ENCODE measurements at places on chromosomes 12 and 14.
A peak's percentile ranks its signal among the peaks of the same experiment; 100 is the strongest.

DNA sequence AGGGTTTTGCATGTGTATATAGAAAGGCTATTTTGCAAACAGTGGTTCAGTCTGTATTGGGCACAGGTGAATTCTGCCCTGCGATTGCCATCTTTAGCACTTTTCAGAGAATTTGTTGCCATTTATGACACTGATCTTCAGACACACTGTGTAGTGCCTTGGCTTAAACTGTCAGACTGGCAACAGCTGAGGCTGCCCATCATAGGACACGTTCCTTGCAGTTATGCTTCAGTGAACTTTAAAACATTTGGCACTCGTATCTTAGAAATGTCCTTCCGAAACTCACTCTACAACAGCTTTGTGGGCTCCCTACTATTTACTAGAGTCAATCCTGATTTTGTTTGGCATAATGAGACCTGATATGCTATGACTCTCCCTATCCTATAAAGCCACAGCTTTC lies 29.1 kb downstream of the AP5M1 start:
- DNase-seq: no peak

DNA sequence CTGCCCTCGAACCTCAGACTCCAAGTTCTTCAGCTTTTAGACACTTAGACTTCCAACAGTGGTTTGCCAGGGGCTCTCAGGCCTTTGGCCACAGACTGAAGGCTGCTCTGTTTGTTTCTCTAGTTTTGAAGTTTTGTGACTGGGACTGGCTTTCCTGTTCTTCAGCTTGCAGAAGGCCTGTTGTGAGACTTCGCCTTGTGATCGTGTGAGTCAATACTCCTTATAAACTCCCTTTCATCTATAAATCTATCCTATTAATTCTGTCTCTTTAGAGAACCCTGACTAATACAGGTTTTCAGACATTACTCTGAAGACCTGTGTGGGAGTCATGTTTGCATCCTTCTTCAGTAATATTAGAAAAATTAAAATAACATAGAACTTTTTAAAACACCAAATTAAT lies 289.1 kb downstream of the RMST start:
- DNase-seq: no peak

GRCh38 chr12:111367661-111368221 lies 1.2 kb downstream of the PHETA1 start:
- DNase-seq: no peak

DNA sequence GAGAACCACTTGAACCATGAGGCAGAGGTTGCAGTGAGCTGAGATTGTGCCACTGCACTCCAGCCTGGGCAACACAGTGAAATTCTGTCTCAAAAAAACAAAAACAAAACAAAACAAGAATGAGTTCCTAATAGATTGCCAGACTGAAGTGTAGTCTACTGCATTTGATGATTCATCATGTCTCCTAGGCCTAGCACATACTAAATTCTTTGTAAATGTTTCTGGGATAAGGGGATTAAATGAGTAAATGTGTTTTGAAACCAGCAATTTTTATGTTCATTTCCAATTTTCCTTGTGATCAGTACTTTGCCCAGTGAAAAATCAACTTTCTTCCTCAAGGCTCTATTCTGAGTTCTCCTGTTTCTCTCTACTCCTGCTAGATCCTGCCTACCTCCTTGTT lies 2.9 kb upstream of the DYRK2 start:
- DNase-seq: no peak

- no peak for DNase-seq
These were observed 42.3 kb downstream of the SENP1 start for GRCh38 chr12:48063530-48063929.

GRCh38 chr12:132151145-132151765 lies 7.0 kb downstream of the NOC4L start:
- DNase-seq: no peak

DNA sequence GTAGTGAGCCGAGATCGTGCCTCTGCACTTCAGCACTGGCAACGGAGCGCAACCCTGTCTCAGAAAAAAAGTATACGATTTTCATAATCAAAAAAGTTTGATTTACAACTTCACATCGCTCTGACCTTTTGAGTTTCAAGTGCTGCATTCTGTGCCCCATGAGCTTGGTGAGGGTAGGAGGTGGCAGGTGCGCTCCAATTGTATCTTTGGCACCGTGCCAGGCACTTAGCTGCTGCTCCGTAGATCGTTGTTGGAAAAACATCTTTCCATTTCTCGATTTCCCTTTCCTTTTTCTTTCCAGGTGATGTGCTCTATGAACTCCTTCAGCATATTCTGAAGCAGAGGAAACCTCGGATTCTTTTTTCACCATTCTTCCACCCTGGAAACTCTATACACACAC lies 203.7 kb downstream of the ETV6 start:
- no peak for DNase-seq

GRCh38 chr14:106586098-106586704 lies 1059.8 kb downstream of the TMEM121 start:
- peak; percentile 30 for DNase-seq

- no peak for DNase-seq
These were observed 19.5 kb downstream of the KCNA5 start for GRCh38 chr12:5063149-5063548.

DNA sequence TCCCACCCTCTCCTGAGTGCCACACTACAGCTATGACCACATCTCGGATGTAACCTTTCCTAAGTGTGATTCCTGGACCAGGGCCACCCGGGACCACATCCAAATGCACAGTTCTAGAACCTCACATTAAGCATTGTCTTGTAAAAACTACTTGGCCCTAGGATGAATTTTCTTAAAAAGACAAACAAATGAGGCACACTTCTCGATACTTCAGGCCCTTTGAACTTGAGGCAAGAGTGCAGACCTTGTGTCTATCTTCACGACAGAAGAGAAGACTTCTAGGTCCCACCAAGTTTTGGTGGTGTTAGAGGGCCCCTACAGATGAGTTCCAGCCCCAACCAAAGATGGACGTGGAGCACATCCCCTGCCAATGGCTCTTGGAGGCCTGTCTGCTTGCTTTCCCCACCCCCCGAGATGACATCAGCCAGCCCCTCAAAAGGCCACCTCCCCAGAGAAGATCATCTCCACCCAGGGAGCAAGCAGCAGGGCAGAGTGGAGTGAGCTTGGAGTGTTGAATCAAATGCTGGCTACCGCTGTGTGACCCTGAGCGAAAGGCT lies 9.3 kb downstream of the ISCU start:
- DNase-seq: no peak

DNA sequence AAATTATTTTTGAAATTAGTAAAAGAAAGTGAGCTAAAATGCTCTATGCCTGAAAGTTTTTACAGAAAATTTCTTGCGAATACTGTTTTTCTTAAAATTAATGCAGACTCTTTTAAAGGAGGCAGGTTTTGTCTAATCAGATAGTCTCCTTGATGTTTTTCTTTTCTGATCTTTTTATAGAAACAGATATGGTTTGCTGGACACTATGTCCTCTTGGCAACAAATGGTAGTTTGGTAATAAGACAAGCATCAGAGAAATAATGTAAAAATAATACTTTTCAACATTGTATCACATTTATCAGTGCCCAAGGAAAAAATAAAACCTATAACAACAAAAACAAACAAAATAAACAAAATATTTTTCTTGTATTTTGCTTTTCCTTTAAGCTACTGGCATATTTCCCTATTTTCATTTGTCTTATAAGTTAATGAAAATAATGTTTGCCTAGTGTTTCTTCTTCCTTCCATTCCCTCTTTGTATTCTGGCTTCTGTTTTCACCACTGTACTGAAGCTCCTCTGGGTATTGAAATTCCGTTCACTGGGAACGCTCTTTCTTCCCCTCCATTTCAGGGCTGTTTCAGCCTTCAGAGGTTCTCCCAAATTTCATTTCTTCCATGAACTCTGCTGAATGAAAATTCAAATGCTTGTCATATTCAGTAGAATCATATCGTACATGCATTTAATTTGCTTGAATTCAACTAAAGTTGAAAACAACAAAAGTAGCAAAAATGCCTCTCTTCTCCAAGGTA lies 115.3 kb downstream of the TRMT5 start:
- DNase-seq: no peak

DNA sequence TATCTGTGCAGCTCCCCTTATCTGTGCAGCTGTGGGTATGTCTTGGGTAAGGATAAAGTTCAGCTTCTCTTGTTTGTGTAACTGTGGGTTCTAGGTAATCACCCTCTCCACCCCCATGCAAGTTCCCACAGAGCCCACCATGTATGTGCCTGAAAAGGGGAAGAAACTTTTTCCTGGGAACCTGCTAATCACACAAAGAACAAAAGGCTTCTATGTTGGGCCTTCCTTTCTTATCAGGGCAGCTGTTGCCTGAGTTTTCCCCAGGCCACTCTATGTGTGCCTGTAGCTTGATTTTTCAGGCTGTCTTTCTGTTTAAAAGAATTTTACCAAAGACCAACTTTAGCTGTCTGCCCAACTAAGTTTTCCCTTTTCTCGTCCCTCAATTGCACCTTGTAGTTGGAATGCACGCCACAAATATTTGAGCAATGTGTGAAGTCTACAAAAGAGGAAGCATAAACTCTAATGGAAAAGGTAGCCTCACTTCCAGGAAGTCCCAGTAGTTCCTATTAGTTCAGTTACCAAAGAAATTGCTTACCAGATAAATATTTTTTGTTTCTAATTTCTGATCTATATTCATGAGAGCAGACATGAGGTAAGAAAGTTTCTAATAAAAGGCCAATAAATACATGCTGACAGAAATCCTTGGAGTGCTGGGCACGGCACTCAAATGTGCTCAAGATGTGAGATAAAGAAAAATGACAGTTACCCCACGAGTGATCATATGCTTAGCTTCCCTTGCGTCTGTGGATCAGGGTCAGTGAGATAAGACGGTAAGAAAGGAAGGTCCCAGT lies 2.7 kb upstream of the GALC start:
- DNase-seq: no peak

- no peak for DNase-seq
These were observed 13.2 kb upstream of the SELPLG start for GRCh38 chr12:108646600-108647579.

DNA sequence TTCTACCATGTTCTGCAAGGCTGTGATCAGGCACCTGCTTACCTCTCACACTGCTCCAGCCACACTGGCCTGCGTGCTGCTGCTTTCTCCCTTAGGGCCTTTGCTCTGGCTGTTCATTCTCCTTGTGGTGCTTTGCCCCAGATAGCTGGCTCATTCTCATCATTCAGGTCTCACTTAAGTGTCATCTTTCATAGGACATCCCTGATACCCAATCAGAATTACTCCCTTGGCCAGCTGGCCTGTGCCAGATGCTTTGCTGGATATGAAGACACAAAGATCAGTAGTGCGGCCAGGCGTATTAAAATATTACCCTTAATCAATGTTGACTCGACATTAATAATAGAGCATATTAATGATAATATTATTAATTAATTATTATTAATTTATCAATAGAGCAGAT lies 143.8 kb upstream of the FGD4 start:
- DNase-seq: no peak

GRCh38 chr12:108234158-108234557 lies 105.0 kb downstream of the CMKLR1 start:
- DNase-seq: no peak

DNA sequence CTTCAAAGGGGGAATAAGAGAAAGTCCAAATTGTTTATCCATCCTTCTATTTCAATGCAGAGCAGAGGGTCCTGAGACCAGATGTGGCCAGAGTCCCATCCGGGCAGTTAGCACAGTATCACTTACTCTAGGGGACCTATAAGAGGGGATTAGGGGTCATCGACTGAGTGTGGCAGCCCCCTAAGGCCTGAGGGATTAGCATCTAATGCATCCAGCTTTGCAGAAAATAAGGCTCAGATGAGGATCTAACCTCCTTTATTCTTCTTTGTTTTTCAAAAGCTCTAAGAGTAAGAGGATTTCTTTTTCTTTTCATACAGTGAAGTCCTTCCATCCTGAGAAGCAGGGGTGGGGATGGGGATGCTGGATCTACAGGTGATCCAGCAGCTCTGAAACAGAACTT lies 43.5 kb downstream of the NEUROD4 start:
- no peak for DNase-seq

GRCh38 chr14:105682956-105683570 lies 156.7 kb downstream of the TMEM121 start:
- no peak for DNase-seq

DNA sequence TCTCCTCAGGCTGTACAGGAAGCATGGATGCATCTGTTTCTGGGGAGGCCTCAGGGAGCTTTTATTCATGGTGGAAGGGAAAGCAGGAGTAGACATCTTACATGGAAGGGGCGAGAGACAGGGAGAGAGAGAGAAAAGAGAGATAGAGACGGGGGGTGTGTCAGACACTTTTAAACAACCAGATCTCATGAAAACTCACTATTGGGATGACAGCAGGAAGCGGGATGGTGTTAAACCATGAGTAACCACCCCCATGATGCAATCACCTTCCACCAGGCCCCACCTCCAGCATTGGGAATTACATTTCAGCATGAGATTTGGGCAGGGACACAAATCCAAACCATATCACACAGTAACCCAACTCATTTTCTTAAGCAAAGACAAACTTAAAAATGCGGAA lies 110.0 kb upstream of the EEA1 start:
- no peak for DNase-seq

GRCh38 chr12:105704787-105705186 lies 374.3 kb downstream of the C12orf75 start:
- no peak for DNase-seq

GRCh38 chr12:116538682-116539305 lies 20.4 kb upstream of the MAP1LC3B2 start:
- no peak for DNase-seq

- DNase-seq: no peak
These were observed 51.1 kb downstream of the SYNE3 start for GRCh38 chr14:95465358-95465757.

DNA sequence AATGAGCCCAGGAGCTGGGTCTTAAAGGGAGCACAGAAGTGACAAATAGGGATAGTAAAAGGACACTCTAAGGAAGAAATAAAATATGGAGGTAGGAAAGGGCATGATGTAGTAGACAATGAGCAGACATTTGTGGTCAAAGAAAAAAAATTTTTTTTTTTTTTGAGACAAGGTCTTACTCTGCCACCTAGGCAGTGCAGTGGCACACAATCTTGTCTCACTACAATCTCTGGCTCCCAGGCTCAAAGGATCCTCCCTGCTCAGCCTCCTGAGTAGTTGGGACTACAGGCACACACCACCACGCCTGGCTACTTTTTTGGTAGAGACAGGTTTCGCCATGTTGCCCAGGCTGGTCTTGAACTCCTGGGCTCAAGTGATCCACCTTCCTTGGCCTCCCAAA lies 8.5 kb downstream of the FKBP3 start:
- DNase-seq: no peak

- DNase-seq: no peak
These were observed 485.3 kb upstream of the MGAT4C start for GRCh38 chr12:86741531-86741930.

- DNase-seq: no peak
These were observed 36.7 kb downstream of the TRMT5 start for GRCh38 chr14:60944204-60944603.

Measured in effector memory CD4-positive, alpha-beta T cell (primary cell).